ENCODE measurements at places on chromosomes 3 and 15. TPM values are rescaled to one million over a fixed set of nuclear protein-coding genes. Genes with fewer than 3 reads are reported as not detected.
A peak's percentile ranks its signal among the peaks of the same experiment; 100 is the strongest.

- DNase-seq, result no peak
- H3K36me3 ChIP-seq, result no peaks in the 10 kb centered on the region
- no peaks in the 10 kb centered on the region for H3K27me3 ChIP-seq
- no peaks in the 10 kb centered on the region for H3K4me1 ChIP-seq
Observed at GRCh38 chr3:163450698-163451097, 1627.6 kb downstream of the SI start.

DNA sequence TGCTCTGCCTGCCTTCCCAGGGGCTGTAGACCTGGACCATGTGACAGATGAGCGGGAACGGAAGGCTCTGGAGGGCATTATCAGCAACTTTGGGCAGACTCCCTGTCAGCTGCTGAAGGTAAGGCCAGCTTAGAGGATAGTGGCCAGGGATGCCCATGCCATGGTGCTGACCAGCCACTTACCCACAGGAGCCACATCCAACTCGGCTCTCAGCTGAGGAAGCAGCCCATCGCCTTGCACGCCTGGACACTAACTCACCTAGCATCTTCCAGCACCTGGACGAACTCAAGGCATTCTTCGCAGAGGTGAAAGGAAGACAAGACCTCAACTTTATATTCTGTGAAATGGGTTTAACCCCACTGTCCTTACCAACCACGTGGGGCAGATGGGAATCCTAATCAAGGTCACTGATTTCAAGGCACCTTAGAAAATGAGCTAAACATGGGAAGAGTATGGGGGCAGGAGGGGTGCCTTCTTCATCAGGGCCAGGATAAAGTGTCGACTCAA is 26.7 kb downstream of the NBEAL2 start:
- no peak overlapping the region for H3K4me3 ChIP-seq
- H3K4me1 ChIP-seq, result peaks cover 1% of the 10 kb centered on the region
- H3K27ac ChIP-seq, result no peak overlapping the region
- peaks cover 10% of the 10 kb centered on the region for H3K36me3 ChIP-seq

DNA sequence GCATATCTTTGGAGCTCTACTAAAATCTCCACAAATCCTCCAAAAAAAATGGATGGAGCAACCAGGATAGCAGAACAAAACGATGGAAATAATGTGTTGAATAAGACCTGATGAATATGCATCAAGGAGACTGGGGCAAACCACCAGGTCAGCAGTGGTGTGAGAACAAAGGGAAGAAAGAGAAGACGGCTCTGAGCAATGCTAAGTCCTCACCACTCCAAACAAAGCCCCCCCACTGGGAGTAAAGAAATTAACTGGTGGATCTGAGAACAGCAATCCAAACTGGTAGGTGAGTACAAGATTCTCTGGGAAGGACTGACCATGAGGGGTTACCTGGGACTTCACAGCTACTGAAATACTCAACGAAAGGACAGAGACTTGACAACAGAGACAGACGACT is 977.3 kb downstream of the TBL1XR1 start:
- H3K4me1 ChIP-seq, result no peaks in the 10 kb centered on the region
- H3K36me3 ChIP-seq, result no peaks in the 10 kb centered on the region
- no peak overlapping the region for H3K4me3 ChIP-seq
- H3K27me3 ChIP-seq, result no peaks in the 10 kb centered on the region

SHC4 gene
- total RNA-seq, result 26.4 TPM

IL17RC gene
- total RNA-seq, result 0.64 TPM

RARB gene
- total RNA-seq, result not detected

GRCh38 chr3:71441217-71441924 is 142.2 kb downstream of the FOXP1 start:
- H3K4me1 ChIP-seq, result peaks cover 58% of the 10 kb centered on the region
- H3K36me3 ChIP-seq, result peaks cover 12% of the 10 kb centered on the region
- H3K27me3 ChIP-seq, result peaks cover 19% of the 10 kb centered on the region
- H3K4me3 ChIP-seq, result no peak overlapping the region
- DNase-seq, result no peak
- H3K27ac ChIP-seq, result no peak overlapping the region

TUSC7 gene
- not detected for total RNA-seq

- H3K4me3 ChIP-seq, result no peak overlapping the region
- DNase-seq, result no peak
- no peaks in the 10 kb centered on the region for H3K27me3 ChIP-seq
- no peaks in the 10 kb centered on the region for H3K36me3 ChIP-seq
Observed at GRCh38 chr3:173992416-173992815, 594.9 kb downstream of the NLGN1 start.

DNA sequence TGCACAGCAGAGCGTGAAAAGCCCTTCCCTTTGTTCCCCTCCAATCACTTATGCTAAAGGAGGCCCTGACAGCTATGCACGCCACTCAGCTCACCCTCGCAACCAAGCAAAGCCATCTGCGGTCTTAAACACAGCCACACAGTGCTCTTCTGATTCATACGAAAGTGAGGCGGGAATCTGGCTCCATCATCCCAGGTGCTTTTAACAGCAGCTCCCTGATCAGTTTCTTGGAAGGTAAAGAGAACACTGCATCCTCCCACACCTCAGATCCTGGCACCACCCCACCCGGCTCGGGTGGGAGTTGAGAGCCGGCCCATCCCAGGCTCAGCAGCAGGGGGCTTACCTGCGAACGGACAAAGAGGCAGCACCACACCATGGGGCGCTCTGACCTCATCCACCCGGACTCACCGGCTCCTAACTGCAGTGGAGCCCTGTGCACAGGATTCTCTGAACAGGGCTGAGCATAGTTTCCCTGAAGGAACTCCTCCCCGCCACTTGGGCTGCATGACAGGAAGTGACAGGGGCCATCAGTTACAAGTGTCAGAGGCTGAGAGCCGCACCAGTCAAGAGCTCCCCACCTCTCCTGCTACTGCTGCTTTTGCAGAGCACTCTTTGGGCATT is 114.3 kb upstream of the ARHGEF3 start:
- H3K36me3 ChIP-seq, result peaks cover 6% of the 10 kb centered on the region
- peak overlapping the region; percentile 89 for H3K4me3 ChIP-seq
- peak; percentile 71 for DNase-seq
- H3K27me3 ChIP-seq, result no peaks in the 10 kb centered on the region
- H3K27ac ChIP-seq, result peak overlapping the region; percentile 88
- peaks cover 68% of the 10 kb centered on the region for H3K4me1 ChIP-seq
